ENCODE measurements at places on chromosomes 4 and X.

DNA sequence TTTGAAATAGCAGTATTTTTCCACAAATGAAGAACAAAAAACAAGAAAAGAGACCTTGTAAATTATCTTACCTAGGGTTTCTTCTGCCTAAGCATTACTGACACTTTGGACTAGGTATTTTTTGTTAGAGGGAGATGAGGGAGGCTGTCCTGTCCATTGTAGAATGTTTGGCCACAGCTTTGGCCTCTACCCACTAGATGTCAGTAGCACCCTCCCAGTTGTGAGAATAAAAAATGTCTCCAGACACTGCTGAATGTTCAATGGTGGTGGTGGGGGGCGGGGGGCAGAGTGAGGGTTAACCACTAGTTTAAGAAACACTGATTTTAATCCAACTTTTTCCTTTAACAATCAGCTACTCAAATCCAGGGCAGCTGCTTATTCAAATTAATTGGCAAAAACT lies 25.8 kb downstream of the OTUD4 start:
- DNase-seq, result no peak

GRCh38 chr4:120749445-120750151 lies 172.9 kb downstream of the PRDM5 start:
- no peak for DNase-seq

- no peak for DNase-seq
These were observed 120.8 kb downstream of the SH2D1A start for GRCh38 chrX:124467202-124467601.

GRCh38 chrX:71637848-71638247 lies 19.5 kb upstream of the CXCR3 start:
- DNase-seq, result no peak

- DNase-seq, result no peak
These were observed 32.3 kb upstream of the IQSEC2 start for GRCh38 chrX:53313728-53314105.

DNA sequence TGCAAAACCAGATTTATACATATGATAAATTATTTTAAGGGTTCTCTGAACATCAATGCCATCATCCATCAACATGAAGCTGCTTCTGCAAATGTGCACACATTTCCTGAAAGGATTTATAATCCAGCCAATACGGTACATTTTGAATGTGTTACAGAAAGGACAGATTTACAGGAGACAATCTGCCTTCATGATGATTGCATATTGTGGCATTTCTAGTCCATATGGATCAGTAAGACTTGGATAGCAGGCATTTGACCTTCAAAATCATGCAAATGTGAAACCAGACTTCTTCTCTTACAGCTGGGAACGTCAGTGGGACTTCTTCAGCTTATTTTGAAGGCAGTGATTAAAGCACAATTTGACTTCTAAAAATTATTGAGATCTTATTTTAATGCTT lies 217.3 kb upstream of the GK2 start:
- no peak for DNase-seq

GRCh38 chr4:3241898-3242524 lies 6.9 kb upstream of the MSANTD1 start:
- no peak for DNase-seq

- no peak for DNase-seq
These were observed 1.2 kb downstream of the WDR44 start for GRCh38 chrX:118347131-118347530.

DNA sequence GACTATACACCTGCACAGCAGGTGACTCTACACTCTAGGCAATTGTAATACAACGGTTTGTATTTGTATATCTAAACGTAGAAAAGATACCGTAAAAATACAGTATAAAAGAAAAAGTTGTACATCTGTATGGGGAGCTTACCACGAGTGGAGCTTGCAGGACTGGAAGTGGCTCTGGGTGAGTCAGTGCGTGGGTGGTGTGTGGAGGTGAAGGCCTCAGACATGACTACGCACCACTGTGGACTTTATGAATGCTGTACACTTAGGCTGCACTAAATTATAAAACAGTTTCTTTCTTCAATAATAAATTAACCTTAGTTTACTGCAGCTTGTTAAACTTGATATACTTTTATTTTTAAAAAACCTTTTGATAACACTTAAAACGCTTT lies 85.0 kb upstream of the FAT1 start:
- no peak for DNase-seq

DNA sequence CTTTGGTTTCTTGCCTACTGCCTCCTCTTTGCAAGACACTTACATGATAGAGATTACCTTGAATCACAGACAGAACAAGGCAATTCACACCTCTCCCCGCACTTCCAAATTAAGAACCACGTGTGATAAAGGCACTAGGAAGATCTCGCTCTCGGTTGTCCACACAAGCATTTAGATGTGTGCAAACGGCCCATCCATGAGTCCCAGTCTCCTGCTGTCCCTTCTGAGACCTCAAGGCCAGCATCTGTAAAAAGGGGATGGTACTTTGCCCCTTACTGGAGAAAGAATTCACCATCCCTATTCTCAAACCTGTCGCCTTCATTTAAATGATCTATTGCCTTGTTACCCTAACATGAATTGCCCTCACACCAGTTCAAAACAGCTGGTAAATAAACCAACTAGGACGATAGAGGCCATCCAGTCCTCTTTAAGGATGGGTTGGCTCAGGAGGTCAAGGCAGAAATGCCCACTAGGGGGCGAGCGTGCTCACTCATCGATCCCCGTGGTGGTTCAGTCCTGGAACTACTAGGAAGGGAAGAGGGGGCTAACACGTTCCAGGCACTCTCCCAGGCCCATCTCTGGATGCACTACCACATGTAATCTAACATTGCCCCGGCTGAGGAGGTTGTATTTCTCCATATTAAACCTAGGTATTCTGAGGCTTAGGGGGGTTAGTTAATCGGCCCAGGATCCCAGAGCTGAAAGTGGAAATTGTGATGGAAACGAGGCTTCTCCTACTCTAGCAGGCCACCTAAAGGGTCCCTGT lies 95.8 kb downstream of the DHX15 start:
- DNase-seq, result peak; percentile 36

DNA sequence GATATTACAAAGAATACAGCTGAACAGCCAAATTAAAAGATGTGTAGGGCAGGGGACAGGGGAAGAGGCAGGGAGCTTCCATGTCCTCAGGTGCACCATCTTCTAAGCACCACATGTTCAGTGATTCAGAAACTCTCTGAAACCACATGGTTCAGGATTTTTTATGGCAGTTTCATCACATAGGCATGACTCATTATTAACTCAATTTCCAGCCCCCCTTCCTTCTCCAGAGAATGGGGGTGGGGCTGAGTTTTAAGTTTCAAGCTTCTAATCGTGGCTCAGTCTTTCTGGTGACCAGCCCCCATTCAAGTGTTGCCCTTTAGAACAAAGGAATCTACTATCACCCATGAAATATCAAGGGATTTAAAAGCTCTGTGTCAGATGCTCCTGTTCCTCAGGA lies 317.8 kb upstream of the GALNT7 start:
- no peak for DNase-seq

DNA sequence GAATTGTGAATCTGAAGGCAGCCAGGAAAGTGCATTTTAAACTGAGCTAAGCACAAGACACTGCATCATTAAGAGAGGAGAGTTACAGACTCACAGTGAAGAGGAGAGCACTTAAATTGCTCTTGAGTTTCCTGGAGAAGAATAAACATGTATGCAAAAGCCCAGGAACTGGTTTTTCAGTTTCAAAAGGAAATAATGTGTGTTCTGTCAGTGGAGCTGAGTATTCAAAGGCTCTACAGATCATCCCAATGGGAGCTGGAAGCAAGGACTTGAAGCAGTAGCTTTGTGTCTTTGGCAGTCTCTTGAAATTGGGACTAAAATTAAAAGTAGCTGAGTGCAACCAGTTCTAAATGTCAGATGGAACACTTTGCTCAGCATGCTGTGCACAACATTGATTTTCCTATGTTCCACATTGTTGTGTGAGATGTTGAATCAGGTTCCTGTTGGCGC lies 147.5 kb upstream of the ANK2 start:
- no peak for DNase-seq

DNA sequence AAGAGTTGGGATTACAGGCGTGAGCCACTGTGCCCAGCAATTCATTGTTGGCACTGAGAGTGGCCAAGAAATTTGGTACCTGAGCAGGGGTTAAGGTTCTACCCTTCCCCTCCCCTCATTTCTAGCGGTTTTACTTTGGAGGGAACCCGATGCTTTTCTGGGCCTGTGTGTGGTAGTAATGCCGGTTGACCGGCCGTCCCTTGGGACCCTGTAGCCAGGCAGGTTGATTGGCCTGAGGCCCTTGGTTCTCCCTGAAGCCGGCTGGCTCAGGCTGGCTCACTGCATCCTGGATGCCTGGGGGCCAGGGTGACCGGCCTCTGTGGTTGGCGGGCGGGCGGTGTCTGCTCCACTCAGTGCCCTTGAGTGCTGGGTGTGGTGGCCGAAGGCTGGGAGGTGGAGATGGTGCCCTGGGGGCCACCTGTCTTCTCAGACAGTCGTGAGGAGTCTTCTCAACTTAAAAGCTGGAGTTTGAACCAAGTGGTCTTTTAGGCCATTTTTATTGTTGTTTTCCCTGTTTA lies 45.6 kb downstream of the RGS12 start:
- DNase-seq, result no peak

DNA sequence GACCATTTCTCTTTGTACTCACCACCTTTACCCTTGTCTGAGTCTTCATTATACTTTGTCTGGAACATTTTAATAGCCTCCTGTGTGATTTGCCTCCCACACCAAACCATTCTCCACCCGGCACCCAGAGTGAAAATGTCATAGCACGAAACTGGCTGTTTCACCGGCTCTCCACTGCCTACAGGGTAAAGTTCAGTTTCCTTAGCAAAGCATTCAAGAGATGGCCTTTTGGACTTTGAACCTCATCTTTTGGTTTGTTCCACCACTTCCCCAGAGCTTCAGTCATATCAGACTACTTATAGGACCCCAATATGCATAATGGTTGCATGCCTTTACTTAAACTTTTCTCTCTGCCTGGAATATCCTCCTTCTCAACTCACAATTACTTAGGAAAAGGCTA lies 38.3 kb downstream of the RAP2C start:
- DNase-seq, result no peak

- DNase-seq, result no peak
These were observed 85.7 kb downstream of the DIAPH2 start for GRCh38 chrX:96770315-96770714.

GRCh38 chrX:74242050-74242449 lies 61.9 kb upstream of the ZCCHC13 start:
- no peak for DNase-seq

DNA sequence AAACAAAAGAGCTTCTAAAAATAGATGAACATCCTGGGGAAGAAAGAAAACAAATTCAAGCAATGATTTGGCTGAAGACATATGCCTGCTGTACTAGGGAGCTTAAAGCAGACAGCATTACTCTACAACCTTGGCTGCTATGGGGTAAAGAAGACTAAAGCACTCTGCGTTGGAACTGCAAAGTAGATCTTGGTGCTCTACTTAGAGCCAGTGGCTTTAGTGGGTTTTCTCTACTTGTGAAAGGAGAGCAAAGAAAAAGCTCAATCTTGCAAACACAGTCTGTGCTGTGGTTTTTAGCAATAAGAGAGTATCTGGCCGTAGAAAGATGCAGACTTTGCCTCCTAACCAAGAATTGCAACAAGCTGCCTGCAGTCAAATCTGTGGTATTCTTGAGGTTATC lies 334.7 kb upstream of the NDST3 start:
- no peak for DNase-seq

DNA sequence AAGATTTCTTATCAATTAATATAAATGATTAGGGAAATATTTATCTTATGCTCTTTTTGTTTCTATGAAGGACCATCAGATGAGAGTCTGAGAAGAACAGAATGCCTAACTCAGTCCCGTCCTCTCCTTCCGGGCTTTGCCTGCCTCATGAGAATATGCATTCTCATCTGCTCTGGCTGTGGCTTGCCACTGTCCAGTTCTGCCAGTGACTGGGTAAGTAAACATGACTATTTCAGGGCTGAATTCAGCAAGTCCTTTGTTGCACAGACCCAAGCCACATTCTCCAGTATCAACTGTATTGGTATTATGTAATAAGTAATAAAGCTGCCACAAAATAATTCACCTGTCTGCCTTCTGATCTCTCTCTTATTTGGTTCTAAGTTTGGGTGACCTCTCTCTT lies 110.7 kb downstream of the WDFY3 start:
- no peak for DNase-seq

DNA sequence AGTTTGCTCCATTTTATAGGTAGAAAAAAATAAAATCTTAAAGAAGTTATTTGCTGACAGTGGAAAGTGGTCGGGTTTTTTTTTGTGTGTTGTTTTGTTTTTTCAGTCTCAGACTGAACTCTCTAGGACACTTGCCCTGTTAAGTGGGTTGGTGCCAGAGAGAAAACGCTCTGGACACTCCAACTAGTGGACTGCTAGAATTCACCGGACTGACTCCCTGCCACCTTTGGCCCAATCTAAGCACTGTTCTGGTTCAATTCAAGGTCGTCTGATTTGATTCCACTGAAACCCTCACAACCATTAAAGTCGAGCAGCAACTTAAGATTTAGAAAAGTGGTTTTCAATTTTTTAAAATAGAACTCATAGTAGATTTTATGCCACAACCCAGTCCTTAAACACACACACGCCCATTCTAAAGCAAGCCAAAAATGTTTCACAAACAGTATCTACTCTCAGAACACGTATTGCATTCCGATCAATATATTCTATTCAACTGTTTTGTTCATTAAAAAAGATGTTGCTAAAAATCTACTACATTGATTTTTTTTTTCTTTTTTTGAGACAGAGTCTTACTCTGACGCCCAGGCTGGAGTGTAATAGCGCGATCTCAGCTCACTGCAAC lies 27.3 kb downstream of the RWDD4 start:
- no peak for DNase-seq

DNA sequence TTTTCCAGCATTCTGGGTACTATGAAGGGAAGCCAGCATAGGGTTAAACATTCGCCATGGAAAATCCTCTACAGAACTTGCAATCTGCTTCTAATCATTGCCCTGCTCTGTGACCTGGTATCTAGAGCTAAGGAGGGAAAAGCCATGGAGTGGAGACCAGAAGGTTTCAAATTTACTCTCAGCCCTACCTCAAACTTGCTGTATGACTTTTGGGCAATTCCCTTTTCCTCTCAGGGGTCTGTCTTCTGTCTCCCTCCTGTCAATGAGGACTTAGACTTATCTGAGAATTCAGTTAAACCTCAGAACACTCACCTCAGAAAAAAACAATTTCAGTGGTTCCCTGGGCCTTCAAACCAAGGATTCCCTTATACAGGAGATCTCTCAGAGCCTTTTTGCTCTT lies 29.1 kb downstream of the ARHGEF9 start:
- no peak for DNase-seq

GRCh38 chr4:3871881-3872833 lies 106.0 kb downstream of the ADRA2C start:
- no peak for DNase-seq

- DNase-seq, result no peak
These were observed 381.6 kb downstream of the GASK1B start for GRCh38 chr4:157791236-157791635.

GRCh38 chr4:177271091-177271490 lies 38.6 kb upstream of the NEIL3 start:
- DNase-seq, result no peak
